CD4-positive, alpha-beta T cell treated with Interleukin-4 for 1 hour (primary cell): ENCODE measurements at places on chromosomes 4 and X.
A peak's percentile ranks its signal among the peaks of the same experiment; 100 is the strongest.

- no peak for DNase-seq
These were observed 97.2 kb upstream of the EOLA2 start for GRCh38 chrX:150035531-150035930.

DNA sequence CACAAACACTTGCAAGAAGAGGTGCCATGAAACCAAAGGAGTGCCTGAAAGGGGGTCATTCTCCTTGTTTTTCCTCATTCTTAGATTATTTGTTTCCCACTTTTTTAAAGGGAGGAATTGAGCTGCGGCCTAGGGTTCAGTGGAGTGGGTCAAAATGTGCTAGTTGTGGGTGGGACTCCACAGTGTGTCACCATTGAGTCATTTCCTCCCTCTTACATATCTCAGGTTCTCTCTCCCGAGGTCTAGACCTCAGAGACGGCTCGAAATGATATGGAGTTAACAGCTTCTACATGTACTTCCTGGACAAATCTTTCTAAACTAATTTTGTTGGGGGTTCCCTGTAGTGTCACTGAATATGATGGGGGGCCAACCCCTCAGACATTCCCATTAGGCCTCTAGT is 328.4 kb upstream of the SPANXN1 start:
- no peak for DNase-seq

GRCh38 chr4:143281507-143282190 is 55.0 kb upstream of the GAB1 start:
- DNase-seq = no peak

DNA sequence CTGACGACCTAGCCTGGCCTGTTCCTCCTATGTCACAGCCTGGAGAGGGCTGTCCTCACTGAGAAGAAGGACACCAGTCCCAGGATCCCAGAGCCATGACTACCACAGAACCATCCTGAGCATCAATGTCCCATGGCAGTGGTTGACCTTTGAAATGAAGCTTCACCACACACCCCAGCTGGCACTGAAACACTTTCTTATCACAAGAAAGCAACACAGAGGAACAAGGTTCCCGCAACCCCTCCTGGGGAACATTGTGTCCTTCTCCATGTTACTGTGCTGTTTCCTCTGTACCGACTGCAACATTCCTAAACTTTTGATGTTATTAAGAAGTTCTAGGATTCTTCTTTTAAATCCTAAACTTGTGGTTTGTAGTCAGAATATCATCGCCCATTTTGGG is 21.2 kb upstream of the FAM156A start:
- no peak for DNase-seq

DNA sequence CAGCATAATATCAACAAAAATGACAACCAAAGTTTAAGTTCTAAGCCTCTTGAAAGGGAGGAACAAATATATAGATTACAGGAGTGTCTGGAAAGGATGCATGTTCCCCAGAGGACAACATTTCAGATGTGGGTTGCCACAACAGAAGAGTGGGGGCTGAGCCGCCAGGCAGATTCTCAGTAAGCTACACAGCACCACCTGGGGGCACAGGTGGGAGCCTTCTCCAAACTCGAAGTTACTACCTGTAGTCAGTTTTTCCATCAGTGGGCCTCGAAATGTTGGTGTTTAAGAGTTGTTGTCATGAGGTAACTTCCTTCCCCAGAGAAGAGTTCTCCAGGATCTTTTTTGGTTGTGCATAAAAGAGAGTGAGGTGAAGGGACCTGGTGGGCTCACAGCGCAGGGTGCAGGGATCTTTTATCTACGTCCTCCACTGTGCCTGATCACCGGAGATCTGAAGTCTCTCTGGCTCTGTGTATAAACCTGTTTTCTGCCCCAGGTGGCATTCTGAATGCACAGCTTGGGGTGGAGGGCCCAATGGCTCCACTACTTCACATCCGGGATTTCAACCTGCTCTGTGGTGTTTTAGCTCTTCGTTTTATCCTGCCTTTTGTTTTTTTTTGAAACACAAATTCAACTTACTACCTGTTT is 58.4 kb upstream of the STS start:
- peak; percentile 27 for DNase-seq

DNA sequence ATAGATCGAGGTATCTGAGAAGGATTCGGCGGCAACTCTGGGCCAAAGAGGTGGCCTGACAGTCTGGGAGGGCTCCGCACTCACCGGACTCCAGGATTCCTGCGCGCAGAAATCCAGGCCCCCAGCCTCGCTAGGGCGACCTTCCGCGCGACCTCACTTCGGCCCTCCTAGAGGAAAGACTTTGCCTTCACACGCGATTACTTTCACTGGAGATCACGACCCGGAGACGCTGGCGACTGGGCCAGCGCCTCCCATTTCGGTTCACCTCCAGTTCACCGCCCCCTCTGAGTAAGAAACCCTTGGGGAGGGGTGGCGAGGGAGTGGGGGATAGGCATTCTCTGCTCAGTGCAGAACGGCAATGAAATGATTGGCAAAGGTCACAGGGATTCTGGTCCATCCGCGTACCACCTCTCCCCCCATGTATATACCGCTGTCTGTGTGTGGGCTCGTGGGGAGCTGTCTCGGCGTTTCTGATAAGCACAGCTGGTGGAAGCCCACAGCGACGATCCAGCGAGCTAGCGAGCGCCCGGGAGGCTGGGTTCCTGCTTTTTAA is 2.5 kb downstream of the POU3F4 start:
- no peak for DNase-seq

- no peak for DNase-seq
These were observed 228.8 kb upstream of the PGRMC2 start for GRCh38 chr4:128516301-128516969.

DNA sequence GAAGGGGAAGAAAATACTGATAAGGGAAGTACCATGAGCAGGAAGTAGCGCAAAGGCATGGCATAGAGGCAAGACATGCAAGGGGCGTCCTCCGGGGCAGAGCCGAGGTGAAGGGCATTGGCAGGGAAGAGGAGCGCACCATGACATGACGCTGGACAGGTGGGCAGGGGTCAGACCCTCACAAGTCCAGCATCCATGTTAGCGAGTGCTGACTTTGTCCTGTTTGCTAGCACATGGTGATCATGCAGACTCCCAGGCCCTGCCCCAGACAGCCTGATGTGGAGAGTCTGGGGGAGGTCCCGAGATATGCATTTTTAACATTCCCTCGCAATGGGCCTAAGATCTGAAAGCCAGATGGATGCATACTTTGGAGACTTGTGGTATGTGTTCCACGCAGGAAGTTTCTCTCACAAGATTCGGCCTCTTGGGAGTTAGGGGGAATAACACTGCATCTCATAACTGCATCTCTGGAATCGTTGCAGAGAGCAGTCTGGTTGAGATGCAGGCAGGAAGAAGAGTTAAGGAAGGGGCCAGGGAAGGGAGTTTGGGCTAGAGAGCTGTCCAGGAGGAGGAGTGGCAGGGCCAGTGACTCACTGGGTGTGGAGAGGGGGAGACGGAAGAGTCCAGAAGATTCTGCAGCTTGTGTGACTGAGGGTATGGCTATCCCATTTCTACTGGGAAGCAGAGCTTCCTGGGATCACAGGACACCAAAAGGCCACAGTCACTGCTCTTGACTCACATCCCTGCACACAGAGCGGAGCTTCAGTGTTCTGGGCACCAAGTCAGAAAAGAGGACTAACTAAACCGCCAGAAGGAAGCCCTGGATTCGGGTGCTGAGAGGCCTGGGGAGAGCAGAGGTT is 59.7 kb downstream of the FAM184B start:
- DNase-seq = no peak

GRCh38 chrX:66751136-66751782 is 112.4 kb upstream of the EDA2R start:
- DNase-seq = no peak

GRCh38 chrX:49226946-49227345 is 6.2 kb downstream of the CACNA1F start:
- no peak for DNase-seq

DNA sequence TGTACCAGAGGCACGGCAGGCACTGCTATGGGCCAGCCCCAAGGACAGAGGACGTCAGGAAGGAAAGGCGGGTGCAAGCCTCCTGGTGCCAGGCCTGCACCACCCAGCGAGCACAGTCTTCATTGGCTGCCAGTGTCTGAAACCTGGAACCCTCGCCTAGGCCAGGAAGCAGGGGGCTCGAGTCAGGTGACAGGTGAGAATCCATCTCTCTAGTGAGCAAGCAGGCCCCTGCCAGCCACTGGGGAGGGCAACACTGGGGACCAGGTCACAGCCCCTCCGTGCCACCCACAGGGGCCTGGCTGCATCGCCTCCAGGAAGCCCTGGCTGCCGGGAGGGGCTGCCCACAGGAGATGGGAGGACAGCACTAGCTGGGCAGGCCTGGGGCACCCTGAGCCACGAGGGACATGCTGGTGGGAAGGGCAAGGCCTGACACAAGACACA is 6.9 kb upstream of the HAUS3 start:
- DNase-seq = no peak
